Endothelial cell of umbilical vein (primary cell): ENCODE measurements at places on chromosomes 6 and 20. TPM values are rescaled to one million over a fixed set of nuclear protein-coding genes. Genes with fewer than 3 reads are reported as not detected.
A peak's percentile ranks its signal among the peaks of the same experiment; 100 is the strongest.

The TMEM217 gene
- total RNA-seq = 6.5 and 6.8 TPM in 2 replicates

- DNase-seq = no peak
- no peak overlapping the region for H3K27ac ChIP-seq
- H3K4me3 ChIP-seq = no peak overlapping the region
Measured at GRCh38 chr6:89268776-89269175, 46.3 kb downstream of the GABRR2 start.

DNA sequence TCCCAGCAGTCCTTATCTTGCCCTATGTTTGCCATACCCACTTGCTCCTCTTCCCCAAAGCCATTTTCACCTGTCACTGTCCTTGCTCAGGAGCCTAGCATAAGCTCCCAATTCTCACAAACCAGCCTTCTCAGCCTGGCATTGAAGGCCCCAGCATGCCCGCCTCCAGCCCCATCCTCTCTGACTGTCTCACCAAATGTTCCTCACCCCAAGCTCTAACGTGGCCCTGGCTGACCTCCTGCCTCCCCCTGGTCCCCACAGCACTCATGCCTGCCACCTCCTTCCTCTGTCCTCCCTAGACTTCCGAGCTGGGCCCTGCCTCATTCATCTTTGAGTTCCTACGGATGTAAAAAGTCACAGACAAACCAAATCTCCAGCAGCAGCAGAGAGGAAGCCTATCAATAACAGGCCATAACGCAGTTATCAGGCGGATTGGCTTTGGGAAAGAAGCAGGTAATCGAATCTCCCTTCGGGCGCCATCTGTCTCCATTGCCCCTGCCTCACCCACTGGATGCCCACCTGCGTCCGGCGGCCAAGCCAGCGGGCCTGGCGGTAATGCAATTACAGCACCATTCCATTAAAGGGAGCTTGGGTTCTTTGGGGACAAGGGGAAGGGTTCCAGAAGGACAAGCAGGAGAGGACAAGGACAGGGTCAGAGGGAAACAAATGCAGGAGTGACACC is 104.4 kb downstream of the MRPL14 start:
- no peaks in the 10 kb centered on the region for H3K4me1 ChIP-seq
- no peak overlapping the region for H3K4me3 ChIP-seq
- H3K36me3 ChIP-seq = no peaks in the 10 kb centered on the region

DNA sequence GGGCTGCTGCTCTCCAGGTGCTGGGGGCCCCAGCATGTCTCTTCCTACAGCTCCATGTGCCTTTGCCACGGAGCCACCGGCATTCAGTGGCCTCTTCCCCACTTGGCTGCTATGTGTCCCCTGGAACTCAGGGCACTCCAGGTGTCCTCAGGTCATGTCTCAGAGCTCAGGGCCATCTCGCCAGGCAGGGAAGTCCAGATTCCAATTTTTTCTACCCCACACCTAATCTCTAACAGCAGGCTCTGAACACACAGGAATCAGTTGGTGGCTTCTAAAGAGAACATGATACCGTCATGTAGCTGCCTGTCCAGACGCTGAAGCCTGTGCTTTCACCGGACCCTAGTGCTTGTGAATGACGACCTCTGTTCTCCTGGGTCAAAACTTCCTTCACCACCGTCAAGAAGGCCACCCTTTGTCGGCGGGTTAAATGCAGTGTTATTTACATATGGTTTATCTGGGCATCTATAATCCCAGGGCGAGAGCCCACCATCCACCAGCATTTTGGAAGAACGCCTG is 4.2 kb upstream of the SLCO4A1 start:
- no peak for DNase-seq
- H3K27ac ChIP-seq = no peak overlapping the region
- H3K36me3 ChIP-seq = no peaks in the 10 kb centered on the region
- H3K4me3 ChIP-seq = no peak overlapping the region

The RBL1 gene
- total RNA-seq = 16.8 and 20.1 TPM in 2 replicates

The RIPOR3 gene
- not detected in 2 replicates for total RNA-seq

GRCh38 chr6:43243664-43244321 is 512 bp downstream of the TTBK1 start:
- H3K4me3 ChIP-seq = no peak overlapping the region
- H3K27ac ChIP-seq = no peak overlapping the region
- H3K36me3 ChIP-seq = no peaks in the 10 kb centered on the region
- DNase-seq = no peak
- H3K27me3 ChIP-seq = peaks cover 46% of the 10 kb centered on the region

The RAD21L1 gene
- total RNA-seq = not detected in 2 replicates

The ZC2HC1B gene
- total RNA-seq = not detected in 2 replicates

DNA sequence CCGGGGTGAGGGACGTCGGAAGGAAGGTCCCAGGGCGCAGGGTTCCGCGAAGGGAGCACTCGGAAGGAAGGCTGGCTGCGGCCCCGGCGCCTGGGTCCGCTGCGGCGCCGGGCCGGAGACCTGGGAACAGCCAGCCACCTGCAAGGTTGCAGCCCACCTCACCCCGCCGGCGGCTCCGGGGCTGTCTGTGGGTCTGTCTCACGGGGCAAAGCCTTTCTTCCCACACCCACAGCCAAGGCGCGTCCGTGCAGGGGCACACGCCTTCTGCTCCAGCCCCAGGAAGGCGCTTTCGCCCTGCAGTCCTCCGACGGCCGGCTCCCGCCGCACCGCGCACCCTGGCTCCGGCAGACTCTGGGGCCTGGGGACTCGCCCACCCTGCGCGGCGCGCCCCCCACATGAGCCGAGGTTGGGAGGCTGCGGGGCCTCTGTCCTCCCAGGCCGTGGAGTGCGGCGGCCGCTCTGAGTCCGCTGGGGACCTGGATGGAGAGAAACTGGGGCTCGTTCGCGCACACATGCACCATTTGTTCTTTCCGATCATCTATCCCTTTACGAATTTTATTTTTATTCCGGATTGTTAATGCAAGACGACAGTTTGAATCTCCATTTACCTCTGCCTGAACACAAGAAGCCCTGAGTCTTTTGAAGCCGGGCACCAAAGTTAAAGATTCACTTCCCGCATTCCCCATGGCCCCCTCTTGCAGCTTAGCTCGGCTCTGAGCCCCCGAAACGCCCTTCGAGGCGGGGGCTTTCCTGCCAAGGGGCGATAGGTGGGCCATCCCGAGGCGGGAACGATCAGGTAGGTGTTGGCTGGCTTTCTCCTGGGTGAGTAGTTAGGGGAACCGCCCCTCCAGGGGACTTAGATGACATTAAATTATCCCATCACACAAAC is 4.5 kb upstream of the FOXC1 start:
- H3K36me3 ChIP-seq = no peaks in the 10 kb centered on the region
- H3K27me3 ChIP-seq = peaks cover 12% of the 10 kb centered on the region
- H3K27ac ChIP-seq = no peak overlapping the region

The NRSN2 gene
- total RNA-seq = 36.7 and 36.9 TPM in 2 replicates

DNA sequence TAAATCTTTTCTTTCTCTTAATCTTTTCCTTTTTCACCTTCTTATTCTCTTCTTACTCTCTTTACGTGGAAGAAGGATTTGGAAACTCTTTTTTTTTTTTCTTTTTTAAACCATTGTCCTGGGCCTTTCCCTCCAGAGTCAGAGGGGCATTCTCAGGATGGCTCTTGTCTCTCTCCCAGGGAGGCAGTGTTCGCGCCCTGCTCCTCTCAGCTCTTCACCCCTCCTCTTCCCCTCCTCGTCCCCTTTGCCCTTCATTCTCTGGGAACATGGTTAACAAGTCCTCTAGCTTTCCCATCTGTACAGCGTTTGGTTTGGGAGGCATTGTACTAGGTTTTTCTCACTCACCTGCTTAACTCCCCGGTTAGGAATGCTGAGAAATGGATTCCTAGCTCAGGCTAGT is 52.0 kb upstream of the TFB1M start:
- H3K36me3 ChIP-seq = no peaks in the 10 kb centered on the region
- H3K27me3 ChIP-seq = no peaks in the 10 kb centered on the region
- no peak overlapping the region for H3K27ac ChIP-seq
- H3K4me1 ChIP-seq = no peaks in the 10 kb centered on the region
- DNase-seq = no peak
- no peak overlapping the region for H3K4me3 ChIP-seq

- H3K27me3 ChIP-seq = no peaks in the 10 kb centered on the region
- H3K4me1 ChIP-seq = peaks cover 17% of the 10 kb centered on the region
- no peaks in the 10 kb centered on the region for H3K36me3 ChIP-seq
- no peak overlapping the region for H3K4me3 ChIP-seq
- no peak overlapping the region for H3K27ac ChIP-seq
Measured at GRCh38 chr6:84061613-84062398, 28.2 kb downstream of the MRAP2 start.

- no peak overlapping the region for H3K27ac ChIP-seq
- H3K27me3 ChIP-seq = no peaks in the 10 kb centered on the region
Measured at GRCh38 chr6:35691027-35691824, 2.5 kb upstream of the FKBP5 start.

The PCNA gene
- total RNA-seq = 161 and 175 TPM in 2 replicates

- H3K4me3 ChIP-seq = no peak overlapping the region
- H3K27ac ChIP-seq = no peak overlapping the region
- no peaks in the 10 kb centered on the region for H3K4me1 ChIP-seq
- no peaks in the 10 kb centered on the region for H3K36me3 ChIP-seq
Measured at GRCh38 chr6:69887026-69887425, 20.7 kb downstream of the COL19A1 start.

The AGER gene
- total RNA-seq = 12.0 and 18.5 TPM in 2 replicates

- peaks cover 37% of the 10 kb centered on the region for H3K36me3 ChIP-seq
- no peaks in the 10 kb centered on the region for H3K27me3 ChIP-seq
- DNase-seq = no peak
- H3K27ac ChIP-seq = no peak overlapping the region
- peaks cover 16% of the 10 kb centered on the region for H3K4me1 ChIP-seq
Measured at GRCh38 chr6:36223706-36224105, 27.2 kb downstream of the BRPF3 start.

GRCh38 chr6:43113431-43114260 is 37.5 kb downstream of the PTK7 start:
- H3K27ac ChIP-seq = no peak overlapping the region
- no peak for DNase-seq
- H3K27me3 ChIP-seq = no peaks in the 10 kb centered on the region
- H3K4me3 ChIP-seq = no peak overlapping the region
- H3K36me3 ChIP-seq = no peaks in the 10 kb centered on the region
- no peaks in the 10 kb centered on the region for H3K4me1 ChIP-seq

- H3K4me1 ChIP-seq = no peaks in the 10 kb centered on the region
- DNase-seq = no peak
- H3K27ac ChIP-seq = no peak overlapping the region
Measured at GRCh38 chr6:43292341-43292740, 5.7 kb upstream of the SLC22A7 start.

The ENPP4 gene
- 3.9 and 4.5 TPM in 2 replicates for total RNA-seq

The MYH7B gene
- 0.07 TPM in 1 of 2 replicates, not detected in the other for total RNA-seq

DNA sequence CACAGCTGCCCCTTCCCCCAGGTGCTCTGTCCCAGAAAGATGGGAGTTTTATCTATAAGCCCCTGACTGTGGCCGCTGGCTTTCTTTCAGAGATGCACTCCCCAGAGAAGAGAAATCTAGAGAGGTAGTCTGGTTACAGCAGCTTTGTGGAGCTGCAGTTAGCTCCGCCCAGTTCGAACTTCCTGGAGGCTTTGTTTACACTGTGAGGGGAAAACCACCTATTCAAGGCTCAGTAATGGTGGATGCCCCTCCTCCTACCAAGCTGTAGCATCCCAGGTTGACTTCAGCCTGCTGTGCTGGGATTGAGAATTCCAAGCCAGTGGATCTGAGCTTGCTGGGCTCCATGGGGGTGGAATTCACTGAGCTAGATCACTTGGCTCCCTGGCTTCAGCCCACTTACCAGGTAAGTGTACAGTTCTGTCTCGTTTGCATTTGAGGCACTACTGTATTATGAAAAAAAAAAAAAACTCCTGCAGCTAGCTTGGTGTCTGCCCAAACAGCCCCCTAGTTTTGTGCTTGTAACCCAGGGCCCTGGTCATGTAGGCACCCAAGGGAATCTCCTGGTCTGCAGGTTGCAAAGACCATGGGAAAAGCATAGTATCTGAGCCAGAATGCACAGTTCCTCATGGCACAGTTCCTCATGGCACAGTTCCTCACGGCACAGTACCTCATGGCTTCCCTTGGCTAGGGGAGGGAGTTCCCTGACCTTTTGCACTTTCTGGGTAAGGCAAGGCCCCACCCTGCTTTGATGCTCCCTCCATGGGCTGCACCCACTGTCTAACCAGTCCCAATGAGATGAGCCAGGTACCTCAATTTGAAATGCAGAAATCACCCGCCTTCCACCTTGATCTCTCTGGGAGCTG is 275.0 kb downstream of the CENPW start:
- no peak overlapping the region for H3K27ac ChIP-seq
- H3K27me3 ChIP-seq = no peaks in the 10 kb centered on the region
- DNase-seq = no peak
- H3K36me3 ChIP-seq = no peaks in the 10 kb centered on the region
- no peak overlapping the region for H3K4me3 ChIP-seq

DNA sequence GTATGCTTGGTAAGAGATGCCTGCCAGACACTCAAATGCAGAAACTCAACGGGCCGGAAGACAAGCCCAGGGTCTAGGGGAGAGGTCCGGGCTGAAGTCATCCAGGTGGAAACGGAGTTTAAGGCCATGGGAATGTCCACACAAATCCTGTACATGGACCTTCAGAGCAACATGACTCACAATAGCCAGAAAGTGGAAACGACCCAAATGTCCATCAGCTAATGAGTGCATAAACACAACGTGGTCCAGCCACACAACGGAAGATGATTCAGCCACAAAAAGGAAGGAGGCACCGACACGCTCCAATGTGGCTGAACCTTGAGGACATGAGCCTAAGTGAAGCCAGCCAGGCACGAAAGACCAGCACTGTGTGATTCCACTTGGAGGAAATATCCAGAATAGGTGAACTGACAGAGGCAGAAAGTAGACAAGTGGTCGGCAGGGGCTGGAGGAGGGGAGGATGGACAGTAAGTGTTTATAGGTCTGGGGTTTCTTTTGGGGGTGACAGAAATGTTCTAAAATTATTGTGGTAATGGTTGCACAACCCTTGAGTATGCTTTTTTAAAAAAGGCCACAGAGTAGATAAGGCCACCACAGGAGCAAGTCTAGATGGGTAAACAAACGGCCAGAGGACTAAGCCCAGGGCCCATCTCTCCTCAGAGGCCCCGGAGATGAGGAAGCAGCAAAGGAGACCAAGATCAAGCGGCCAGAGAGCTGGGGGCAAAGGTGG is 105.6 kb downstream of the PREX1 start:
- H3K4me1 ChIP-seq = peaks cover 42% of the 10 kb centered on the region
- H3K27ac ChIP-seq = peak overlapping the region; percentile 90
- H3K4me3 ChIP-seq = no peak overlapping the region
- H3K27me3 ChIP-seq = no peaks in the 10 kb centered on the region

The DDX27 gene
- total RNA-seq = 25.7 and 26.1 TPM in 2 replicates

- H3K4me1 ChIP-seq = no peaks in the 10 kb centered on the region
- no peak overlapping the region for H3K27ac ChIP-seq
- no peak for DNase-seq
- no peak overlapping the region for H3K4me3 ChIP-seq
Measured at GRCh38 chr6:120774275-120774674, 560.0 kb downstream of the TBC1D32 start.

GRCh38 chr6:31579546-31580437 is 2.4 kb downstream of the LTB start:
- no peak overlapping the region for H3K4me3 ChIP-seq
- peaks cover 16% of the 10 kb centered on the region for H3K4me1 ChIP-seq
- no peaks in the 10 kb centered on the region for H3K36me3 ChIP-seq

- H3K27me3 ChIP-seq = no peaks in the 10 kb centered on the region
- H3K27ac ChIP-seq = no peak overlapping the region
- H3K4me1 ChIP-seq = no peaks in the 10 kb centered on the region
- DNase-seq = no peak
- H3K4me3 ChIP-seq = no peak overlapping the region
- H3K36me3 ChIP-seq = peaks cover 4% of the 10 kb centered on the region
Measured at GRCh38 chr6:5220443-5220842, 40.3 kb downstream of the LYRM4 start.
